Umbilical cord (tissue), 2 donors: ENCODE measurements at places on chromosomes 16 and 17.
A peak's percentile ranks its signal among the peaks of the same experiment; 100 is the strongest.

- DNase-seq: no peak
Observed at GRCh38 chr17:21252289-21252795, 868 bp downstream of the NATD1 start.

GRCh38 chr17:79977708-79978547 lies 57.7 kb downstream of the TBC1D16 start:
- peak; percentile 59 for DNase-seq

- no peak for DNase-seq
Observed at GRCh38 chr16:85085721-85086120, 26.6 kb downstream of the CIBAR2 start.

GRCh38 chr16:49651996-49652395 lies 203.9 kb downstream of the ZNF423 start:
- DNase-seq: no peak

- no peak for DNase-seq
Observed at GRCh38 chr17:42672038-42672437, 4.8 kb downstream of the PLEKHH3 start.

- DNase-seq: no peak
Observed at GRCh38 chr17:21510686-21511362, 134.7 kb downstream of the KCNJ12 start.

DNA sequence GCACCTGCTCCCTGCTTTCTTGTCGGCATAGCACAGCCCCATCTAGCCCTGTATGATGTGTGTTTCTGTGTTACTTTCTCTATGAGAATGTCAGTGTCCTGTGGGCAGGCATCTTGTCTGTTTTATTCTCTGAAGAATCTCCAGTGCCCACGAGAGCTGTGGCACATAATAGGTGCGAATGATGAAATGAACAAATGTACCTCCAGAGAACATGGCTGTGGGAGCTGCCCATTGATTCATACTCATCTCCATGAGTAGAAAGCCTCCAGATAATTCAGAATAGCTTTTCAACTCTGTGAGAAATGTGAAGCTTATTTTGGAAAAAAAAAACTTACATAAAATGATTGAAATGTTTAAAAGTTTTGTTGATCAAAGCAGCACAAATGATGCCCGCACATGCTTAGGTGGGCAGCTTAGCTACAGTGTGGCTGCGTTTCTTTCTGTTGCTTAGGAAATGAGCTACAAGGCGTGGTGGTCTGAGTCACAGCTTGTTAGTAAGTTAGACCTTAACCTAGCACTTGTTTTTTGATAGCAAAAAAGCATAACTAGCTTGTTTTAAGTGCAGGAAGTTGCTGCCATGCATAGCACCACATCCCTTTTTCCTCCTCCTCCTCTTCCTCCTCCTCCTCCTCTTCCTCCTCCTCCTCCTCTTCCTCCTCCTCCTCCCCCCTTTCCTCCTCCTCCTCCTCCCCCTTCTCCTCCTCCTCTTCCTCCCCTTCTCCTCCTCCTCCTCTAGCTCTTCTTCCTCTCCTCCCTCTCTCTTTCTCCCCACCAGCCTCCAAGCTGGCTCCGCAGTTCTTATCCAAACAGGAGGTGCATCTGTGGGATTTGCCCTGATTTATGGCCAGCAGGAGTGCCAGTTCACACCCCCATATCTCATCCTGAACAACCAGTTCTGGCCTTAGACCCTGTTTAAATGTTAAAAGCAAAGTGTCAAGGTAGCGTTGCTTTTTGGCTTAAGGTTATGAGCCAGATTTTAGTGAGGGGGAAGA lies 221.5 kb downstream of the IRF8 start:
- no peak for DNase-seq

- no peak for DNase-seq
Observed at GRCh38 chr16:75382611-75383010, 50.7 kb downstream of the CFDP1 start.

DNA sequence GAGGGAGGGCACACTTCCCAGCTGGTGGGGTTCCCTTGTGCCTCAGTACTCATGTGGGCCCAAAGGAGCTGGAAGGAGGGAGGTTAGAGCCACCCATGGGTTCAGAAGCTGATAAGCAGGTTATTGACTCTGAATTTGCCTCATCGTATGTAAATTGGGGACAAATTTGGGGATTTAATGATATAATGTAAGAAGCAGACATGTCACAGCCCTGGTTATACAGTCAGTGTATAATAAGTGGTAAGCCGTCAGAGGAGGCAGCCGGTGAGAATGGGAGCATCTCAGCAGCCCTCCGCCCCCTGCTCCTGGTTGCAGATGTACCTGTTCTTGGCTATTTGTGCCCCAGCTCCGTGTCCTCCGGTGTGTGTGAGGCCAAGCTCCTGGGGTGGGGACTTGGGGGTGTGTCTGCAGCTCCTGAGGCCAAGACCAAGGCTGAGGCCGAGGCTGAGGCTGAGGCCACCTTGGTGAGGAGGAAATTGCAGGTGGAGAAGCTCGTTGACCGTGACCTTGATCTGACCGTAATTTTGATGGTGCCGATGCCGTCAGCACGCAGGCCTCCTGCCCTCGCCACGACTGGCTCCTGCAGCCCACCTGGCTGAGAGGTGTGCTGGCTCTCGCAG lies 288.1 kb downstream of the SEC14L1 start:
- DNase-seq: no peak

GRCh38 chr17:79002291-79002690 lies 7.3 kb downstream of the CANT1 start:
- no peak for DNase-seq

- no peak for DNase-seq
Observed at GRCh38 chr16:30615358-30616091, 5.3 kb upstream of the ZNF689 start.

DNA sequence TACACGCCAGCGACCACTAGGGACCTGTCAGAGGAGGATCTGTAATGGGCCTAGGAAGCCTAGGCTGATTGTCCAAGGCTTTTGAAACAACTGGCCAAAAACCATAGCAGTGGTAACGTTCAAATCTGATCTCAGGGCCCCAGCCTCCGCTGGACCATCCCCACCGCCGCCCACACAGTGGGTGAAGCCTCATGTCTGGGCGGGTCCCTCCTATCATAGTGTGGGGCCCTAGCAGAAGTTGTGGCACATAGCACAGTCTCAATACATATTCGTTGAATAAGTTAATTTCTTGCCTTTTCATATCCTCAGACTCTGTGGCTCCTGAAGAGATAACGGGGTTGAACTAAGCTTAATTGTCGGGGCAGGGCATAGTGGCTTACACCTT lies 818 bp downstream of the DPH1 start:
- DNase-seq: no peak

GRCh38 chr17:67605256-67605912 lies 112.4 kb upstream of the NOL11 start:
- no peak for DNase-seq

GRCh38 chr17:55432358-55433028 lies 10.9 kb upstream of the MMD start:
- DNase-seq: no peak

DNA sequence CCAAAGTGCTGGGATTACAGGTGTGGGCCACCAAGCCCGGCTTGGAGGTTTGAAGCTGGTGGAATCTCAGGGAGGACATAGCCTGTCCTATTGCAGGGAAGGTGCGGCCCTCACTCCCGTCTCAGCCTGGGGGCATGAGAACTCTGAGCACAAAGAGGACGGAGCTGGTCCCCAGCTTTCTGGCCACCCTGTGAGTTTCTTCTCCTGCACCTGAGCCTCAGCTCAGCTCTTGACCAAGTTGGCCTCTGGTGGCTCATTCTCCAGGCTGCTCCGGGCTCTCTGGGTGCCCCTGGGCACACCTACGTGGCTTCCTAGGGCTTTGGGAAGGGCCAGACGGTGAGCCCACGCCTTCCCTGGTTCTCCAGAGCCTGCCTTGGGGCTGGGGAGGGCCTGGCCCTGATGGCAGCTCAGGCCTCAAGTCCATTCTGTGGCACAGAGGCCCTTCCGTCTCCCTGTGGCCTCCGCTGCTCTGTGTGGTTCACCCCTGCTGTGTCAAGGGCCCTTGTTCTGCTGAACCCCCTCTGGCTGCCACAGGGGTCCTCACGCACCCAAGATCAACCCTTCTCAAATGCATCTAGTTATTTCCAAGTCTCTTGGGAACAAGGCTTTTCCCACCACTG lies 6.9 kb upstream of the FASN start:
- no peak for DNase-seq
